GM20000 (cell line): ENCODE measurements at places on chromosomes 13 and 19.

DNA sequence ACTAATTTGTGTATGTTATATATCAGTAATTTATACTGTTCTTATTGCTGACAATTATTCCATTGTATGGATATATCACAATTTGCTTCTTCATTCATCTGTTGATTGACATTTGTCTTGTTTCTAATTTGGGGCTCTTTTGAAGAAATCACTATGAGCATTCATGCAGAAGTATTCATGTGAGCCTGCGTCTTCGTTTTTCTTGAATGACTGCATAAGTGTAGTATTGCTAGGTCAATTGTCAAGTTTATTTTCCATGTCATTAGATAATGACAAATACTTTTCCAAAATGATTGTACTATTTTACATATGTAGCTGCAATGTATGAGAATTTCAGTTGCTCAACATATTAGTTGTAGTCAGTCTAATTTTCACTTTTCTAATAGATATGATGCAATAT, 1796.9 kb downstream of the SLITRK5 start:
- no peak for DNase-seq

DNA sequence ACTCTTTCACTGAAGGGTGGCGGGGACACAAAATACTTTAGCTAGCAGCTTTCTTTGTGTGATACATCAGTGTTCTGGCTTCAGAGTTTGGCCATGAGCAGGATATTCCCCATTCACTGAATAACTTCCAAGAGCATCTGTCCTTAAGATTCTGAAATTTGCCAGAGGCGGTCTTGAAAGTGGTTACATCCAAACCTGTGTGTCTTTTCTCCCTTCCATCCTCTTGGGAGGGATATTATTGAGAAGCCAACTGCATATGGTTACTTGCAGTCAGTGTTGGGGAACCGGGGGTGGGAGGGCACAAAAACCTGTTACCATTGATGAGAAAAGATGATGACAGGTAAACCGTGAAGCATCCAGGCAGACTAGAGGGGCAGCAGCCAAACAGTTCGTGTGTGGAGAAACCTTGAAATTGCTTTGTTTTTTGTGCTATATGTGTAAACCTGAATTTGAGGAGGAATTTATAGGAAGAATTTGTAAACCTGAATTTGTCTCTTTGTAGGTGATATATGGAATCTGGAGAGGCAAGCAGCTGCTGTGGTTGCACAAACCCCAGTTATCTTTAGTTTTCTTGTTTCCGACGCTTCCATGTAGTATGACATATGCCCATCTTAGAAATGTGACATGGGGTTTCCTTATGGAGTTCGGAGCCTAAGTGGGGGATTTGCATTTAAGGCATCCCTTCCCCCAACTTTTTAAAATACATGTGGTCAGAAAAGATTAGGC, 104.8 kb downstream of the WDFY2 start:
- DNase-seq, result no peak

DNA sequence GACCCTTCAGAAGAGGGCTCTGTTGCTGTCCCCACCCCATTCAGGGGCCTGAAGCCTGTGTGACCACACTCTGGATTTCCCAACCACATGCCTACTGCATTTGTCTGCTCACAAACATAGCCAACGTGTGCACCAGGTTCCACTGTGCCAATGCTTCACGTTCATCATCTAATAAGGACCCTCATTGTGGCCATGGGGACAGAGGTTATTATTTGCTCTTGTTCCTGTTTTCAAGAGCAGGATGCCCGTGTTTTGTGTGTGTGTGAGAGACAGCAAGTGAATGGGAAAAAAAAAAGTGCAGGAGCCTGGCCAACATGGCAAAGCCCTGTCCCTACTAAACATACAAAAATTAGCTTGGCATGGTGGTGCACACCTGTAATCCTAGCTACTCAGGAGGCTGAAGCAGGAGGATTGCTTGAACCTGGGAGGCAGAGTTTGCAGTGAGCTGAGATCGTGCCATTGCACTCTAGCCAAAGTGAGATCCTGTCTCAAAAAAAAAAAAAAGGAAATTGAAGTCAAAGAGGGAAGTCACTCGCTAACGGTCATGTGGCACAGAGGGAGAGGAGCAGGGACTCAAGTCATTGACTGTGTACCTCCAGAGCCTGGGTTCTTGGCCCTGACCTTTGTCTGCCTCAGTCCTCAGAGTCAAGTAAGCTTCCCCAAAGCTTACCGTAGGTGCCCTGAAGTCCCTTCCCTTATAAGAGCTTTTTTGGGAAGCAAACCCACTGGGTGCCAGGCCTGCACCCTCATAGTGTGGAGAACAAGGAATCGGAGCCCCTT, 6.9 kb downstream of the B3GNT8 start:
- no peak for DNase-seq

- no peak for DNase-seq
Observed at GRCh38 chr19:42204664-42205063, 12.8 kb downstream of the DEDD2 start.

- DNase-seq, result peak; percentile 60
Observed at GRCh38 chr19:48102870-48103751, 7.5 kb downstream of the PLA2G4C start.

DNA sequence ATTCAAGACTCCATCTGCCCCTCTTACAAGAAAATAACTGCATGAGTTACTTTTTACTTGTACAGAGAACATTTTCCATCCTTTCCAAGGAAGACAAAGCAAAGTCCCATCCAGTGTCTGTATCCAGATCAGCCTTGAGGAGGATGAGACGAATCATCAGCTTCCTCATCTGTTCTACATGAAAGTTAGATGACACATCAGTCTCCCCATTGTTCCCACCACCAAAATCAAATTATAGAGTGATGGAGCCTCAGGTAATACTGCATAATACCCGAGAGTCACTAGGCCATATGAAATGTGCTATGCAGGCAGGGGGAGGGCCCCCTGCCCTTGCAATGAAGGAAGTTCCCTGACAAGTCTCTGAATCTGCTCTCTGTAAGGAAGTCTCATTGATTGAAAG, 1244.6 kb upstream of the SLC10A2 start:
- DNase-seq, result no peak

- DNase-seq, result no peak
Observed at GRCh38 chr13:109743706-109744453, 42.5 kb downstream of the IRS2 start.
